ENCODE measurements at places on chromosomes 16 and 17. TPM values are rescaled to one million over a fixed set of nuclear protein-coding genes. Genes with fewer than 3 reads are reported as not detected.

Gene CFAP119
- total RNA-seq: 1.8 TPM

Gene HIC1
- total RNA-seq: 31.3 TPM

Gene PCTP
- 12.9 TPM for total RNA-seq

Gene CD300LB
- total RNA-seq: 0.04 TPM

DNA sequence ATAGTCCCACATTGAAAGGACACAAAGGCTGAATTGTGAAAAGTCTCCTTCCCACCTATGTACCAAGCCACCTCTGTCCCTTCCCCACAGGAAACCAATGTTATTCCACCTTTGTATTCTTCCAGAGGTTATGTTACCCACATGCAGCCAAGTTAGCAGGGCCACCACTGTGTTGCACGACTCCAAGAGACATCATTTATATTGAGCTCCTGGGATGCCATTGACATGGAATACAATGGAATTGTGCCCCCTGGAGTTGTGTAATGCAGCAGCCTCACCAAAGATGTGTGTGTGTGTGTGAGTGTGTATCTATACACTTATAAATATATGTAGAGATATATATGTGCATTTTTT, 21.6 kb upstream of the MSI2 start:
- no peak for DNase-seq

DNA sequence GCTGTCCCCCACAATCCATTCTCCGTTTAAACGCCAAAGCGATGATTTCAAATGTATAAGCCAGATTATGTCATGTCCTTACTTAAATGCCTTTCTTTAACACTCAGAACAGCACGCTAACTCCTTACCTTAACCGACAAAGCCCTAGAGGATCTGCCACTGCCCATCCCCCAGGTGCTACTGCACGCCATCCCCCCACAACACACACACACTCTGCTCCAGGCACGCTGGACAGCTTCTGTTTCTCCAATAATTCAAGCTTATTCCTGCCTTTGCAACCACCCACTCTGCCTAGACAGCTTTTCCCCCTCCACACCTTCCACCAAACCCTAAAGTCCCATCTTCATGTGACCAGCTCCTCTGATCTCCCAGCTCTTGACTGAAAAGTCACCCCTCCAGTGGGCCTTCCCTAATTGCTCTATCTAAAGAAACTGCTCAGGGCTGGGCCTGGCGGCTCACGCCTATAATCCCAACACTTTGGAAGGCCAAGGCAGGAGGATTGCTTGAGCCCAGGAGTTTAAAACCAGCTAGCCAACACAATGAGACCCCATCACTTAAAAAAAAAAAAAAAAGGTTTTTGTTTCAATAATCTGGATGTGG, 38.9 kb upstream of the RPL38 start:
- DNase-seq: no peak

DNA sequence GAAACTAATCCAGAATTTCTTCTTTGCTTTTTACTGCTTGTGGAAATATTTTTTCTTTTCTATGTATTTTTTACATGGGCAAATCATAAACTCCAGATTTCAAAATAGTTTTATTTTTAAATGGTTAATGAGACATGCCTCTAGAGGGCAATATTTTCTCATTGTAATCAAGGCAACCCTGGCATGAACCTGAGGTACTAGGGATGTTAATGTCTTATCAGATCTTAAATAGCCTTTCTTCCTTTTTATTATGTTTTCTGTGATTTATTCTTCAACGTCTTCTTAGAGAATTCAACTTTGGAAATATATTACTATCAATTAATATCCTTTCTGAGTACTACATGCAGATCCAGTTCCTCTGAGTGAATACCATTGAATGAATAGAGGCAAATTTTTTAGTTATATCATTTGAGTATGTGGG, 324.7 kb downstream of the BCAS3 start:
- peak; percentile 64 for DNase-seq

DNA sequence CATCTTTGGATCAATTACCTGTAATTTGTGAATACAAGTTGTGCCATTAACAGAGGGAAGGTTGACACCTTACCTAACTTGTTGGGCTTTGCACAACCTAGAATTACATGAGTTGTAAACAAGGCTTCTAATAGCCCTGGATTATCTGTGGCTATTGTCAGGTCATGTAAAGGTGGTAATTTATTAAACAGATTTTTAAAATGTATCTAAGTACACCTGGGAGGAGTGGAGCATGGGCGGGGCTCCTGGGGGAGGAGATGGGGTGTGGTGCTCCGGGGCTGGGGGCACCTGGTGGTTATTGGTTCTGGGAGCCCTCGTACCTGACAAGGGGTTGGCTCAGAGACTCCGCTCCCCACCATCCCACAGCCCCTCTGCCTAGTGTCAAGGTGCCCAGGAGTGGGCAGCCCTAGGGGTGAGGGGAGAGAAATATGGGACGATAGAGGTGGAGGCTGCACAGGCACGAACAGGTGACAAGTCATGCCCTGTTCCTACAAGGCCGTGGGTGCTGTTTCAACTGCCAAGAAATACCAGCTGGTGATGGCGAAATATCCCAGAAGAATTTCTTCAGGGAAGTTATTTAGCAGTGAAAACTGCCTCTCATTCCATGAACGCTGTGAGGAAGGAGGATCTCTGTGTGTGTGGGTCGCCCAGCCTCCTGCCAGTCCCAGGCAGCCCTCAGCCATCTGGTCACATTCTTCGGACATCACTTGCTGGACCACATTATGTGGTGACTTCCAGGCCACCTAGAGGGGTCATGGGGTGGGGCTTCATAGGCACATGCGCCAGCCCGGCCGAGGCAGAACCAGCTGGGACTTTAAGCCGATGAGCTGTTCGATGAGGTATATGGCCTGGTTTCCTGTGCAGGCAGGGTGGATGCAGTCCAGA, 55.5 kb upstream of the IRX3 start:
- no peak for DNase-seq

GRCh38 chr17:5555254-5555653, 29.1 kb downstream of the NLRP1 start:
- no peak for DNase-seq

- DNase-seq: no peak
Observed at GRCh38 chr17:36149296-36149820, 27.1 kb downstream of the TBC1D3B start.

DNA sequence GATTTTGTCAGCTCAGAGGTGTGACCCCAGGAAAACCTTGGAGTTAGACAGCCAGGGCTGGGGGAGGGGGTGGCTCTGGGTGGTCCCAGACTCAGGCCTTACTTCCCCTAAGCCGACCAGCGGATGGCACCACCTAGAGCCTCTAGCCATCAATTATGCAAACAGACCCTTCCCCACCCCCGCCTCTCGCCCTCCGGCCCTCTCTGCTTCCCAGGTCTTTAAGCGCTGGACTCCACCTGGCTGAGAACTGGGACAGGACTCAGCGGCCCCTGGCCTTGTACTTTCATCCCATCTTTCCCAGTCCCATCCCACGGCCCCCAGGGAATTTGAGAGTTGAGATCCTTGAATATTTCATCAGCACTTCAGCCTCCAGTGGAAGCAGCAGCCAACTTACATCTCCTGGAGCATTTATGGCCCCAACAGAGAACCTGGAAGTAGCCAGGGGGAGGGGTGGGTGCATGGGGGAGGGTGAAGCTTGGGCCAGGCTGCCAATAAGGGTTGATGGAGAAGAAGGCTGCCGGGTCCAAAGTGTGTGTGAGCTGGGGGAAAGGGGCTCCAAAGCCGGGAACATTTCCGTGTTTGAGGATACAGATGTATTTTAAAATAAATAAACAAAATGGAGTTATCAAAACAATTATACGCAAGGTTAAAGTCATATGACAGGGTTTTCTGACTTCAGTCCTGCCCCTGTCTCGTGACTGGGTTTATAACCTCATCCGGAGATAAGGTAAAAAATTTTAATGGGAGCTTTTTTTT, 7.5 kb upstream of the JUP start:
- DNase-seq: no peak

DNA sequence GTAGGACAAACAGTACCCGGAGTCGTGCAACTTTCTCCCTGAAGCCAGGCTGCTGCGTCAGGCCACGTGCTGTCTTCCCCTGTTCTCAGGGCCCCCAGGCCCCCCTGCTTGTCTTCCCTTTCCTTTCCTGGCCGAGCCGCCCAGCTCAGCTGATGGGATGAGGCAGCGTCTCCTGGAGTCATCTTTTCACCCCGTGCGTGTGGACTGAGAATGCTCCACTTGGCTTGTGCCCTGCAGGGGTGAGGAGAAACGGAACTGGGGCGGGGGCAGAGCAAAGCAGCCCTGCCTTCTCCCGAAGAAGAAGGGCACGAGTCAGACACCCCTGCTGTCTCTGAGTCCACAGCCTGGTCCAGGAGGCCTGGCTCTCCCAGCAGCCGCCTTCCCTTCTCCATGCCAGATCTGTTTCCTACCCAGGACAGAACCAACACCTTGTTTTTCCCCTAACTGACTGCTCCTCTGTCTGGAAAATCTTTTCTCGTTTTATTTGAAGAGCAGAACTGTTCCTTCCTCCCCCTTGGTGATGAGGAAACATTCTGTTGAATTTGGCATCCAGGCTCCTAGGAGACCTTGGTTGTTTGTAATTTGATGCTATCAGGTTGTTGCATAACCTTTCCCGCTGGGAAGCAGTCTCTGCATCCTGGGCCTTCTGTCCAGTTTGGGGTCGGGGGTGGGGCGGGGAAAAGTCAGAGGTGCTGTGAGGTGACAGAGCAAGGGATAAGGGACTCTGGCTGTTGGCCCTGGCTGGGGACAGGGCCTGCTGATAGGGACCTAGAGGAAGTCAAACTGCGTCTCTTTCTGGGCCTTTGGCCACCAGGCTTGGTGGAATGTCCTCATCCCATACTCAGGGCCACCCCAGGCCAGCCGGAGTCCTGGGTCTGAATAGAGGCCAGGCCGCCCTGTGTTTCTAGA, 78.8 kb downstream of the WIPI1 start:
- peak; percentile 96 for DNase-seq

GRCh38 chr17:35717475-35717874, 14.0 kb upstream of the RASL10B start:
- no peak for DNase-seq

DNA sequence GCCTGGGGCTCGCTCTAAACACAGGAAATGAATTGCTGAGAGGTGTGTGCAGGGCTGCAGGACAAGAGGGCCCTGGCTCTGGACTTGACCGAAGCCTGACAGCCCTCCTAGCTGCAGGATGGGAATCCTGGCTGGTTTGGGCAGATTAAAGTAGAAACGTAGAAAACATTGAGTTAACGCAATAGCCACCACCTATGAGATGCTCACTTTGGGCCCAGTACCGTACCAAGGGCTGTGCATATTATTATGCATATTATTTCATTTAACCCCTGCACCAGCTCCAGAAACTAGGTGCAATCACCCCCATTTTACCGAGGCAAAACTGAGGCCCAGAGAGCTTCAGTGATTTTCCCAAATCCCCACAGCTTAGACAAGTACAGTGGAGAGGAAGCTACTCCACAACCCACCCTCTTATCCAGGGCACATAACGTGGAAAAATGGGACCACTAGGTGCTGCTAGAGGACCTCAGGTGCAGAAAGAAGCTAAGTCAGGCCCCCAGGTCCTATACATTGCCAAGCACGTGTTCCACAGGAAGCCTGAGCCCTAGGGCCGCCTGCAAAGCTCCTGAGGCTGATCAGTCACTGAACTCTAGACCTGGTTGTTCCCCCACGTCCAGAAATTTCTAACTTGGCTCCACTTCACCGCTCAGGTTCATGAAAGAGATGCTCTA, 79.2 kb downstream of the MYH11 start:
- DNase-seq: peak; percentile 66

GRCh38 chr17:81094509-81095382, 59.8 kb downstream of the BAIAP2 start:
- DNase-seq: peak; percentile 92

GRCh38 chr17:56997313-56997712, 19.4 kb downstream of the SCPEP1 start:
- DNase-seq: no peak

DNA sequence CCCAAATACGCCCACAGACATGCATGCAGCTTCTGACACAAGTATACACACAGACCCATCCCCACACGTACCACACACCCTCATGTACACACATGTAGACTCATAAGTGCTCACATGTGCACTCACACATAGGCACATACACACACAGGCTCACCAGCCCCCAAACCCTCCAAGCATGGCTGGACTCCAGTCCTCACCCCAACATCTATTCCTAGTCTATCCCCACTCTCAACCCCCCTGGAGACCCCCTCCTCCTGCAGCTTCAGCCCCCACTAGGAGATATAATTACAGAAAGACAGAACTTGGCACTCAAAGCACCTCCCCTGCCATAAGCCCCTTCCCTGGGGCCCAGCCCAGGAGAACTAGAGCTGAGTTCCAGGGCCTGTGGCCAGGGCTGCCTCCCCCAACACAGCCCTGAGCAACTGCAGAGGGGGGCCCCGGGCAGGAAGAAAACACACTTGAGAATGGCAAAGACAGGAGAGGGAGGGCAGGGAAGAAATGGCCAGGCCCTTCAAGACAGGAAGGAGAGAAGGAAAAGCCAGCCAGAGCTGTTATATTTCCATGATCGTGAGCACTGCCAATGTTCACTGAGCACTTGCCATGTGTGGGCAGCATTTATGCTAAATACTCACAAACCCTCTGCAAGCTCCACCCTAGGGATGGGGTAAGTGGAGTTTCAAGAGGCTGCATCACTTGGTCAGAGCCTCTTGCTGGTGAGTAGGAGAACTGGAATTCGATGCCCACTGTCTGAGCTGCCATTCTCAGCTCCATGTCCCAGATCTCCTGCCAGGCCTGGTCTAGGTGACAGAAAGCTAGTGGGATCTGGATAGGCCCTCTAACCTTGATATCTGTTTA, 224.5 kb downstream of the ZNF423 start:
- DNase-seq: peak; percentile 83
